ENCODE measurements at places on chromosomes 7 and 10.

DNA sequence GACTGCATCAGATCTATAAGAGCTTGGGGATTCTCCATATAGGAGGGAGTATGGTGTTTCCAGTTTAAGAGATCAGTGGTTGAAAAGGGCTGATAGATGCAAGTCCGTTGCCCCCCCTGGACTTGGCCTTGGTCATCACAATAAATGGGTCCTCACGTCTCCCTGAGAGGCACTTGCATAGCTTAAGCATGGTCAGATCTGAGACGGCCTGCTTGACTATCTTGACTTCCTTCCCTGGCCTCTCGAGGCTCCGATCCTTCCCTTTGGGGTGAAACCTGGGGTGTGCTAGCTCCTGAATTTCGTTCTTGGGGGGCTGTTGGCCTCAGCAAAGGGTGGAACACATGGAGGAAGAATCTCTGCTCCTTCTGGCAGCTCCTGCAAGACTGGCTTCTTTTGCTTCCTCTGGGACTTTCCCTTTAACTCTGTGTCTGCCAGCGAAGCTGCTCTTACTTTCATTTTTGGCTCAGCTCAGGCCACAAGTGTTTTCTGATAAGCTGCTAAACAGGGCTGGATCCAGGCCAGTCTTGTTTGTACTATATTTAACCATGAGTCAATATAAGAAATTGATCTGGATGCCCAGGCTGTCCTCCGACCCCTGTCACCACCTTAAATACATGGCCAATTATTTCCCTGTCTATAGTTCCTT lies 11.2 kb upstream of the ZNF485 start:
- no peak for DNase-seq

- DNase-seq: no peak
Observed at GRCh38 chr10:95284807-95285206, 6.0 kb downstream of the PDLIM1 start.

- no peak for DNase-seq
Observed at GRCh38 chr10:91887272-91888076, 21.8 kb downstream of the FGFBP3 start.

- DNase-seq: no peak
Observed at GRCh38 chr7:90749262-90749661, 153.1 kb downstream of the CDK14 start.

- DNase-seq: no peak
Observed at GRCh38 chr10:17056781-17057428, 72.7 kb downstream of the CUBN start.

DNA sequence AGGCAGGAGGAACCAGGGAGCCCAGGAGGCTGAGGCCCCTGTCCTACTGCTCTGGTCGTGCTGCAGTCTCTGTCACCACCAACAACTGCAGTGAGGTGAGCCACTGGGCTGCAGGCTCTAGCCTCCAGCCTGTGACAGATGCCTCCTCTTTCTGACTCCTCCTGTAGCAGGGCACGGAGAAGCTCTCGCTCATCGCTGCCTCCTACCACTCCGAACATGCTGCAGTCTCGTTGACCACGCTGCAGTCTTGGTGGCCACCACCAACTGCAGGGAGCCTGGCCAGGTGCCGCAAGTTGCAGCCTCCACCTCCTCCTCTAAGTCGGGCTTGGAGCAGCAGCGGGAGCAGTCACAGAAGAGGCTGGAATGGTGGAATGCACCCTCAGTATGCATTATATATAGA lies 22.1 kb upstream of the VOPP1 start:
- no peak for DNase-seq

DNA sequence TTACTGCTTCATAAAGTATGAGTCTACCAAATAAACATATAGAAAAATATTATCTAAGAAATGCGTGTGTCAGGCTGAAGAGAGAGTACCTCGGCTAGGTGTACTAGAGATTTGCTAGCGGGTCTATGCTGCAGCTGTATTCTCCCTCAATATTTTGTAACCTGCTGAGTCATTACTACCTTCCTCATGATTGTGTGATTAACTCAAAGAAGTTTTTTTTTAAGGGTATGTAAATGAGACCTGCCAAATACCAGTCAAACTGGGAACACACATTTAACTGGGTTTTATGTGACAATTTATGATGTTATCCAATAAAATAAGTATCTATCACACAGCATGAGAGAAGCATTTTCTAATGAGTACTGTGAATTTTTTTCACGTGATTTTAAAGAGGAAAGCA lies 180.4 kb downstream of the RNF133 start:
- DNase-seq: no peak

GRCh38 chr7:154907651-154908620 lies 95.0 kb downstream of the PAXIP1 start:
- DNase-seq: no peak

DNA sequence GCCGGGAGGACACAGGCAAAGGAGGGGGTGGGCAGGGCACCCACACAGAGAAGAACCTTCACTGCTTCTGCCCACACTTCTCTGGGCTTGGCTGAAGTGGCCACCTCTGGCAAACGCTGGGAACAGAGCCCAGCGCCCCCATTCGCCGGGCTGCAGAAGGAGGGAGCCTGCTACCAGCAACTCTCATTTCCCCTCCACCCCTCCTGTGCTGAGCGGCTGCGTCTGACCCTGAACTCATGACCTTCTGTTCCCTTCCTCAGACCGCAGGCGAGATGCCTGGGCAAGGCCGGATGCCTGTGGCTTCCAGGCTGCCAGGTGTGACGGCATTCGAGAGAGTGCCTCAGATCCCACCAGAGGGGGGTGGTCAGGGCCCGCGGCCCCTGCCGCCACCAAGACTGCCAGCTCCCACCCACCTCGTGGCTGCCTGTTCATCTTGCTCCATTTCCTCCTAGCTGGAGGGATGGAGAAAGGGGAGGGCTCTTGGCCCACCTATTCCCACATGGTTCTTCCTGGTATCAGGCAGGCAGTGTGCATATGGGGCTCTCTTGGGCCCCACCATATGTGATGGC lies 19.8 kb downstream of the DNAJB12 start:
- DNase-seq: peak; percentile 60

GRCh38 chr7:6725003-6725402 lies 18.3 kb upstream of the ZNF12 start:
- no peak for DNase-seq

- DNase-seq: no peak
Observed at GRCh38 chr7:20417675-20418382, 87.1 kb downstream of the ITGB8 start.

- no peak for DNase-seq
Observed at GRCh38 chr7:148967032-148967372, 61.3 kb downstream of the PDIA4 start.

- DNase-seq: no peak
Observed at GRCh38 chr7:158321056-158321700, 266.4 kb downstream of the PTPRN2 start.

GRCh38 chr10:14332903-14333302 lies 2.2 kb upstream of the FRMD4A start:
- DNase-seq: no peak

- no peak for DNase-seq
Observed at GRCh38 chr7:154546946-154547587, 455.9 kb downstream of the PAXIP1 start.

DNA sequence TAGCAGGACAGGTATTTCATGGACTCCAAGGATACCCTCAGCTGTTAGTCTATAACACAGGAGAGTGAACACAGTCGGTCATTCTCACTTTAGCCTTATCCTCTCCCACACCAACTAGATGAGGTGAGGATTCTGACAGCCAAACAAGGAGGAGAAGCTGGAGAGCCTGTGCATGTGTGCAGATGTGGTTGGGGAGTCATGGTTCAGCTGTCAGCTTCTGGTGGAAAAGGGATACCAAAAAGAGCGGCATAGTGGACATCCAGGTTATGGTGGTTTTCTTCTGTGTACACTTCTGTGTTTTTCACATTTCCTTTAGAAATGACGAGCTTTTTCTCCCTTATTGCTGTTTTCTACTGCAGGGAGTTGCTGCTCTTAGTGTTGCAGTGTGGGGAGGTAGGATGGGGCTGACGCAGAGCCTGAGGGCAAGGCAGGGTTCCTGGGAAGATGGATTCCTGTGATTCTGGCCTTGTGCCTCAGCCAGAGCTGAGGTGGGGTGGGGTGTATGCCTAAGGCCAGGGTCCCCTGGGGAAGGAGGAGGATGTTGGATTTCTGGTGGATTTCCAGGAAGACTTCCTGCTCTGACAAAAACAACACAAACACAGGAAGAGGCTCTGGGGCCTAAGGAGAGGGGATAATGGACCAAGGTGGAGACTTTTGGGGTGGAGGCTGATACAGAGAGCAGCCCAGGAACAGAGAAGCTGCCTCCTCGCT lies 26.6 kb downstream of the PLAU start:
- no peak for DNase-seq

DNA sequence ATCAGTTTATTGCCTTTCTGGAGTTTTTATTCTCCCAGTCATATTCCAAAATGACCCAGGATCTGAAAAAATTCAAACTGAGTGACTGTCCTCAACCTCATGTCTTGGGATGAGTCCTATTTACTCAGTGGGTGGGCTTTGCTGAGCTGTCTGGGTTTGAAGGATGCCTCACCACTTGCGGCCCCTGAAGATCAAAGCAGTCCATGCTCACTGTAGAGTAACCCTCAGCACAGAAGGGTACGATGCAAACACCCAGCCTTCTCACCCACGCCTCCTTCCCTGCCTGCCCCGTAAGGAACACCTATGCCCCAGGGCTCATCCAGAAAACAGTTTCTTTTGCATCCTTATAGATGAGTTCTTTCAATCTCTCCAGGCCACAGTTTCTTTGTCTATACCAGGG lies 42.2 kb upstream of the GRB10 start:
- no peak for DNase-seq

GRCh38 chr10:59865101-59865500 lies 41.3 kb downstream of the CCDC6 start:
- DNase-seq: no peak

GRCh38 chr7:98998821-98999725 lies 120.7 kb downstream of the TRRAP start:
- DNase-seq: no peak

- no peak for DNase-seq
Observed at GRCh38 chr10:97898429-97898828, 48.8 kb downstream of the GOLGA7B start.

- DNase-seq: no peak
Observed at GRCh38 chr7:77318019-77318418, 98.1 kb downstream of the GSAP start.

GRCh38 chr7:30984359-30985107 lies 20.8 kb downstream of the GHRHR start:
- no peak for DNase-seq

- no peak for DNase-seq
Observed at GRCh38 chr10:21954690-21955089, 48.8 kb downstream of the DNAJC1 start.

DNA sequence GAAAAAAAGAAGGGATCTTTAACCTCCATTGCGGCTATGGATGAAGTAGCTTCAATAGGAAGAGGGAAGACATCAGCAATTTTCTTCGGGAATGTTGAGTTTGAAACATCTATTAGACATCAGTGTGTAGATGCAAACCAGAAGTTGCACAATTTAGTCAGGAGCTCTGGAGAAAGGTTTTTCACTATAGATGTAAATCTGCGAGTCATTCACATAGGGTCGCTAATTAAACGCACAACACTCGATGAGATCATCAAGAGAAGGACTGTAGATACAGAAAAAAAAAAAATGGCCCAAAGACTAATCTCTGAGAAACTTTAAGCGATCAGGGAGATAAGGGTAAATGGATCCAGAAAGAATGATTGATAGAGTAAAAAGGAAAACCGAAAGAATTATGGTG lies 61.7 kb upstream of the TES start:
- DNase-seq: no peak
